NCI-H1092 (cell line): ENCODE measurements at places on chromosomes 11 and 22.

GRCh38 chr11:132238331-132238866 is 868.0 kb downstream of the NTM start:
- DNase-seq: no peak

- no peak for DNase-seq
These were observed 179.3 kb upstream of the FAT3 start for GRCh38 chr11:92045301-92045700.

DNA sequence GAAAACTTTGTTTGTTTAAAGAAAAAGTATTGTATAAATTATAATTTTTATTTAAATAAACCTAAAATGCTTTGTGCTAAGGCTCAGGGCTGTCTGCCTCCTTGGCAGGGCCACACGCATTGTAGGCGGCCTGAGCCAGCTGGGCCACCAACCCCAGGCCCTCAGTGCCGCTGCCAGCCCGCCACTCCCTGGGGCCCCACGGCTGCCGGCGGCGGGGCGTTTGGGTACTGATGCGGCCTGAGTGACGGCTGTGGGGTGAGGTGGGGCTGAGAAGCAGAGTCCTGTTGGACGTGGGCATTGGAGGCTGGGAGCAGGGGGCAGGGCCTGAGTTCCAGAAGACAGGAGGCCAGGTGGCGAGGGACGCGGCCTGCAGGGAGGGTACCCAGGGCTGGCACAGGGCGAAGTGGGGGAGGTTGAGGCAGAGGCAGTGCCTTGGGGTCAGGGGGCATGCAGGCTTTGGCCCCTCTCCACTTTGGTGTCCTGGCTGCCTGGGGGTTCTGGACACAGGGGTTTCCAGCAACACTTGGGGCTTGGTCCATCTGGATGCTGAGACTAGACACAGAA is 58.3 kb downstream of the CERK start:
- no peak for DNase-seq

DNA sequence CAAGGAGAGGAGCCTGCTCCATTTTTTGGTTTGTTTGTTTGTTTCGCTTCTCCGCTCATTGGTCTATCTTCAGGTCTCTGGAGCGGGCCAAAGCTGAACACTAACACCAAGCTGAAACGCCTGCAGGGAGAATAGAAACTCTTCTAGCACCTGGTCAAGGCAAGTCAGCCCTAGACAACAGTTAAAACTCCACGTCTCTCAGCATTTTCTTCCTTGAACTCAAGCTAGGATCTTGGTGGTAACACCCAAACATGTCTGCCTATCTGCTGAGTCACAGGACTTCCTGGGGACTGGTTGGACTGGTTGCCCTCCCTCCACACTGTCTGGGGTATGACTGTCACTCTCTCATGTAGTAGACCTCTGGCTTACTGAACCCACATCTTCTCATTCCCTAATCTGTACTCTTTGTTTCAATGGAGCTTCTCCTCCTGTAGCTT is 23.9 kb upstream of the RBFOX2 start:
- no peak for DNase-seq

GRCh38 chr22:32622004-32622743 is 147.6 kb downstream of the FBXO7 start:
- no peak for DNase-seq

DNA sequence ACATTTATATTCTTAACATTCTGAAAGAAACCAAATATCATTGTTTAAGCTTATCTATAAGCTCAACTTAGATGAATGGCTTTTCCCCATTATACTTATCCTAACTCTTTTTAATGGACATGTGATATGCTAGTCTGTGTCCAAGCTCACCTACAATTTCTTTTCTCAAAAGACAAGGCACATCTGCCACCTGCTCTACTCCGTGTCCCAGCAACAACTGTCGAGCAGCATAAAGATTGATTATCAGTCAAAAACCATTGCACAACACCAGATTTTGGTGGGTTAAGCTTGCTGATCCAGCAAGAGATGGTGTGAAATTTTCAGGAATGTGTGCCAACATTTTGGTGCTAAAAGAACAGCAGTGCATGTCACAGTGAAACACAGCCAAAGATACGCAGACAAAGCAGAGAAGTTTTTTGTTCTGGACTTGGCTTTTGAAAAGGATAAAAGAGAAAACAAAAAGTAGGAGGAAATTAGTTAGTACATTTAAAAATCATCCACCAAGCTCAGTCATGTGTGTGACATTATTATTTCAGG is 65.8 kb downstream of the DCDC1 start:
- no peak for DNase-seq

- no peak for DNase-seq
These were observed 30.0 kb downstream of the PPP2R1B start for GRCh38 chr11:111736181-111736590.

DNA sequence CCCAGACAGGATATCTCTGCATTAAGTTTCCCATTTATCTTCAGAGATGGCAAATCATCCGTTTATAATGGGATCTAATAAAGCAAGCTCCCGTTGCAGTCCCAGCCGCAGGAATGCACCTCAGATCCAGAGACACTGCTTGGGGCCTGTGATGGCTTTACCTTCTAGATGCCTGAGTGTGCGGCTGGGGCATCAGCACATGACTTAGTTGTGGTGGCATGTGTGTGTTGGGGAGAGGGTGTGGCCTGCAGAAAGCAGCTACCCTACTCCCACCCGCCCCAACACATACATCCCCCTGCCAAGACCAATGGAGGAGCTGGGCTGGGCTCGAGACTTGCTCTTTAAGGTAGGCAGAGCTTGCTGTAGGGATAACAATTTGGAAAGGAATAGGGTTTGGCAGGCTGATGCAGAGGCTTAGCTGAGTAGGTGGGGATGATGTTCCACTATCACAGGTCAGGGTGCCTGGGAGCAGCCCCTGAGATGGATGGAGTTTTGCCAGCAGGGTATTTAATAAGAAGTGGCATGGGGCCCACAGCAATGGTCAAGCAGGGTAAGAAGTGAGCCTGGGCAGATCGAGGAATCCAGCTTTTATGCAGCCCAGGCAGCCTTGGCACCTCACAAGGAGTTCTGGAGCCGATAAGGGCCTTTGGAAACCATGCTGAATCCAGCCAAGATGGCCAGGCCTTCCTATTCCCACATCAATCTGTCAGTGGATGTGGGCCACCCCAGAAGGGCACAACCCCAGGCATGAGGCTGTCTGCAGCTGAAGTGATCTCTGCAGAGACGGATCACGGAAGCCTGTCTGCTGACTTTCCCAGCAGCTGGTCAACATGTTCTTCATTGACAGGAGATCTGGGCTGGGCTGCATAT is 601.3 kb downstream of the BUD13 start:
- DNase-seq: no peak

GRCh38 chr11:64118876-64119665 is 46.8 kb downstream of the MACROD1 start:
- DNase-seq: no peak

DNA sequence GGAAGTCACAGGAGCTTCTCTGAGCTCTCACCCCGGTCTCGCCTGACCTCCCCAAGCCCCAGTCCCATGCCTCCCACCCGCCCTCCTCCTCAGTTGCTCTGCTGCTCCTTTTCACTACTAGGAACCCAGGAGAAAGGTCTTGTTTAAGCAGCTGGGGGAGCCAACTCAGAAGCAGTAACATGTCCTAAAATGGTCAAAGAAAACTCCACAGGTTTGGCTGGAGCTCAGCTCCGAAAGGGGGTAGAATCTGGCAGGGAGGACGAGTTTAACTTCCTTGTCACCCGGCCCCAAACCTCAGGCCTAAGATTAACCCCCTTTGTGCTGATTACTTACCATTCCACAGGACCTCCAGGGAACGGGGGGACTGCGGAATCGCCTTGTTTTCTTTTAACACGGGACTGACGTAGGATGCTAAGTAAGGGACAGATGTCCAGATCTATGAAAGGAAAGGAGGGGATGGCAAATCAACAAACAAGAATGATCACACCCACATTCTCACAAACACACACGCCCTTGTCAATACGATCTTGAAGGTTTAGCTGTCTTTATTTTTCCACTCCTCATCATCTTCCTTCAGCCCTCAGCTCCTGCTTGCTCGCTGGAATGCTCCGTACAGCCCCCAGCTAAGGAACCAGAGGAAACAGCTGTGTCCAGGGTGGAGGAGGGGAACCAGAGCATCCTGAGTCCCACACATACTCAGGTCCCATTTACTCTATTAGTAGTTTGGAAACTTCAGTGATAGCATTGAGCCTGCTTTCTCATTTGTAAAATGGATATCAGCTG is 13.5 kb downstream of the PCSK7 start:
- no peak for DNase-seq

DNA sequence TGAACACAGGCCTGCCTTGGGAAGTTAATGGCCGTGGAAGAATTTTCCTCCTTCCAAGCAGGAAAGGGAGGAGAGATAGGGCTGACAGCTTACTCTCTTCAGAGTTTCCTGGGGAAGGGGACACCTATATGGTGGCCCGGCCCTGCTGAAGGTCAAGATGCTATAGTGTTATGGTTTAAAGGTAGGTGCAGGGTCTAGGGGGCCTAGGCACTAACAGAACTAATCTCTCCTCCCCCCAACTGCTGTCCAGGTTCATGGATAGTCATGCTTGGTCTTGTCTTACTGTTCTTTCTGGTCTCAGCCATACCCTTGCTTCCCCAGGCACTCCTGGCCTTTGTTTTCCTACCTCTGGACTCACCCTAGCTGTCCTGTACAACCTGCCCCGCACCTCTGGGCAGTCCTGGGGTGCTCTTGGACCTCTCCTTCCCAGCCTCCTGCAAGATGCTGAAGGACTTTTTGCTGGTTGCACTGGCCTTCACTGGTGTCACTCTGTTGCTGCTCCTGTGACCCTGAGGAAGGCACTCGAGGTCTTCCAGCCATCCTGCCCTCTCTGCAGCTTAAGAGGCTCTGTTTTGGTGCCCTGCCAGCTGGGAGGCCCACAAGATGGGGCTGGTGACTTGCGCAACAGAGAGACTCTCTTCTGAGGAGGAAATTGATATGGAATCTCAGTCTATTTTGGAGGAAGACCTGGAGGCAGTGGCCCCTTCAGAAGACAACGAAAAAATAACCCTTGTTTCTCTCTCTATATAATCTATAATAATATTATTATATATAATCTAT is 17.9 kb downstream of the SEC14L3 start:
- peak; percentile 44 for DNase-seq

DNA sequence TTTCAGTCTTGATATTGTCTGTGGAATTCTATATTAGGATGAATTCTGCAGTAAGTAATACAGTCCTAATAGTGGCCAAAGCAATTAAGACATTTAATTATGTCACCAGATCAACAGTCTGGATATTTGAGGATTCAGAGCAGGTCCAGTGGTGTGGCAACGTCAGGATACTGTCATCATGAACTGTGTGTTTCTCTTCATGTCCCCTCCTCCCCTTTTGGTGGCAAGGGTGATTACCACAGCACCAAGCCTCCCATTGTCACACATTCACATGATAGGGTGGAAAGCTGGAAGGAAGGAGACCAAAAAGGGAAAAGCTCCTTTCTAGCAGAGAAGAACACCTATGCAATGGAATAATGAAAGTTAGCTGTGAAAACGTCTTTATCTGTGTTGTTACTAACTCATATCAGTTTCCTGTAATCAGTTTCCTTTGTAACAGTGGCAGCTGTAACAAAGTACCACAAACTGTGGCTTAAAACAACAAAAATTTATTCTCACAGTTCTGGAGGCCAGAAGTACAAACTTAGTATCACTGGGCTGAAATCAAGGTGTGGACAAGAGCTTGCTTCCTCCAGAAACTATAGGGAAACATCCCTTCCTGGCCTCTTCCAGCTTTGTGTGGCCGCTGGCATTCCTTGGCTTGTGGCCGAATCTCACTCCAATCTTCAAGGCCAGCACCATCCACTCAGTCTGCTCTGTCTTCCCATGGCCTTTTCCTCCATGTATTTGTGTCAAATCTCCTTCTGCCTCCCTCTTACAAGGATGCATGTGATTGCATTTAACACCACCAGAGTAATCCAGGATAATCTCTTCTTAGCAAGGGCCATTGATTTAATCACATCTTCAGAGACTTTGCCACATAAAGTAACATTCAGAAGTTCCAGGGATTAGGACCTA is 6.5 kb upstream of the RBM14 start:
- no peak for DNase-seq

DNA sequence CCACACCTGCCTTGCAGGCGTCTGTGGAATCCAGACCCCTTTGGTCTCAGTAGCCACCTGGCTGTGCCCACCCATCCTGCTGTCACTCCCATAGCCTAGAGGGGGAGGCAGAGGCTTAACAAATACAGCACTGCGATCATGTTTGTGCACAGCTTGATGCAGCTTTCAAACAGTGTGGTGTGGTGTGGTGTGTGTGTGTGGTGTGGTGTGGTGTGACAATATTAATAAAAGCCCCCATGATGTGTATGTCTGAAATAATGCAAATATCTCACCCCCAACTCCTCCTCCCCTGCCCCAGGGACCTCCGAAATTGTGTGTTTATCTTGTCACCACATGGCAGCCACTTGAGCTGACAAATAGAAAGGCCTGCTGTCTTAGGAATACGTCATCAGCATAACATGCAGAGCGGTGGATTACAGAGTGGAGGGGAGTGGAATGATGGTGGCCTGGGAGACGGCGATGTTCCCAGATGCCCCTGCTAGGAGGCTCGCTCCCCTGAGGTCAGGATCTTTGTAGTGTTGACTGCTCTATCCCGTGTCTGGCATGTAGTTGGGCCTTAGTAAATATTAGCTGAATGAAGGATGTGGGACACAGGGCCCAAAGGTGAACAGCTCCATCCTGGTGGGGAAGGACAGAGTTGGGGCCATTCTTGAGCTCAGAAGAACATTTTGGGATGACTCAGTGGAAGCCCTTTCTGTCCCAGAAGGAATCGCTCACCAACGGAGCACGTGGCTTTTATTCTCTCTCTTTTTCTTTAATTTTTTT is 2.8 kb downstream of the PDXP start:
- DNase-seq: no peak

DNA sequence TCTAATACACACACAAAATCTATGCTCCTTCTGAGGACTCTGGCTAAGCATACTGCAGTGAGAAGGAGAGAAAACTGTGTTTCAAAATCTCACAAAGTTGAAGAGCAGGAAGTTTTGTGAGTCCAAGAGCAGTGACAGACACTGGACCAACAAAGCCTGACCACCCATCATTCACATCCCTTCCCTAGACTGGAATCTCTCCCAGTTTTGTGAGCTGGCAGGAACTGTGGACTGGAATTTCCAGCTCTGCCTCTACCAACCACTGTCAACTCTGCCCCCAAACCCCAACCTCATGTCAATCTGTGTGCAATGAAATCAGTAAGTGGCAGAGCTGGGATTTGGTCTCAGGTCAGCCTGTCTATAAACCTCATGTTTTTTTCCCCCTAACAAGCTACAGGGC is 112.6 kb downstream of the ARL14EP start:
- no peak for DNase-seq

GRCh38 chr11:69312453-69313404 is 18.8 kb downstream of the MYEOV start:
- DNase-seq: peak; percentile 75

DNA sequence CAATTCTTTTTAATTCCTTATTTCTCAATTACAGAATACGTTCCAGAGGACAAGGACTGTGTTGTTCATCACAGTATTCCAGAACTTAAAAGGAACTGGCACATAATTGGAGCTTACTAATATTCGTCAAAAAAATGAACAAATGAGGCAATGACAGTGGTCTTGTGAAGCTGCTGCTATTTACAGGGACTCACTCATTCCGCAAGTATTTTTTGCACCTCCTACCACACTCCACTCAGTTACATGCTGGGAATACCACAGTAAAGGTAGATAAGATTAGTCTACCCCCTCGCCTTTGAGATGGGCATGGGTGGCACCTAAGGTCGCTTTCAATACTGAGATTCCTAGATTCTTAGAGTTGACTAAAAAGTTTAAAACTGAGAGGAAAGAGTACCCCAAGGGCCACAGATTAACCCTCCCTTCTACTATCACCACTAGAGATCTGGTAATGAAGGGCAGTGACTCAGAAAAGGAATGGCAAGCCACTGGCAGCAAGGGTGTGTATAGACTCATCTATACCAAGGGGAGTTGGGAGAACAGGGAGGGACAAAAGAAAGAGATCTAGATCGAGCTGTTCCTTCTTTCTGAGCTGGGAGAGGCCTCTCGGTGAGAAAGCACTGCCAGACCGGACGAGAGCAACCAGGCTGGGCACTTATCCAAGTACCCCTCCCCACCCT is 85.0 kb downstream of the RPL27A start:
- no peak for DNase-seq
